Ovary (tissue), 10 donors: ENCODE measurements at places on chromosomes 7 and 10. TPM values are rescaled to one million over a fixed set of nuclear protein-coding genes. Genes with fewer than 3 reads are reported as not detected.

- no peaks in the 10 kb centered on the region for H3K27me3 ChIP-seq
- no peaks in the 10 kb centered on the region for H3K36me3 ChIP-seq
- DNase-seq: no peak
- H3K4me1 ChIP-seq: no peaks in the 10 kb centered on the region
- H3K4me3 ChIP-seq: no peak overlapping the region
Measured at GRCh38 chr10:58963101-58963534, 213.3 kb upstream of the PHYHIPL start.

DNA sequence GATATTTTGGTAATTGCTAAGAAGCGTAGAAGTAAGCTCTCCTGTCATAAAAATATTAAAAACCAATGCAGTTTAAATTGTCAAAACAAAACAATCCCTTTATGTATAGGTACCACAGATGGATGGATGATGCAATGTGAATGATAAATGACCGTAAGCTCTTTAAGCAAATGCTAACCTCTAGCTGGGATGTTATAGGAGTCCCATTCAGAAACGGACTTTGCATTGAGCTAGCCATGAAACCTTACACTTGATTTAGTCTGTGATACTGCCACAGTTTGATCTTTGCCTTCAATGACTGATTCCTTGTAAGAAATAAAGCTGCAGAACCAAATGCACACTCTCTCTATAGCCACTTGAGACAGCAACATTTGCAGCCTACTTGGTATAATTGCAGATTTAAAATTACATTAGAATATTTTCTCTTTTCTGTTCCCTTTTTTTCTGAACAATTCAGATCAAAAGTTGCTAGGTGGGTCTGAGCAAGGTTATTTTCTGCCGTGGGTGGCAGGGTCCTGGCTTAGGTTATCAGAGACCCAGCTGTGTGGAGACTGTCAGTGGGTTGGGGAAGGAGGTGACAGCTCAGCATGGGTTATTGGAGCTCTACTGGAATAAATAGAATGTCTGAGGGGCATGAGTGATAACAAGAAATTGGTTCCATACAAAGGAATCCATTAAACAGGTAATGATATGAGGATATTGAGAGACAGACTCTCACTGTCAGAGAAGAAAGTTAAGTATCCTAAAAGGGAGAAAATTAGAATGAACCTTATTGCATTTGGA, 258.8 kb upstream of the CDC14C start:
- DNase-seq: no peak
- no peaks in the 10 kb centered on the region for H3K4me1 ChIP-seq
- no peaks in the 10 kb centered on the region for H3K27me3 ChIP-seq
- H3K27ac ChIP-seq: no peak overlapping the region

ZNRF2 gene
- 24.0 TPM for total RNA-seq

TRPV5 gene
- total RNA-seq: not detected

HILPDA gene
- 69.7 TPM for total RNA-seq

FKBP9 gene
- 76.5 TPM for total RNA-seq

FGFR2 gene
- 39.5 TPM for total RNA-seq

- peak; percentile 41 for DNase-seq
- H3K4me1 ChIP-seq: peaks cover 2% of the 10 kb centered on the region
- no peaks in the 10 kb centered on the region for H3K27me3 ChIP-seq
- peak overlapping the region; percentile 26 for H3K4me3 ChIP-seq
Measured at GRCh38 chr7:22193450-22193983, 163.4 kb downstream of the RAPGEF5 start.

STEAP4 gene
- total RNA-seq: 8.1 TPM

STK31 gene
- 0.57 TPM for total RNA-seq

GRCh38 chr10:9239298-9239697, 1184.8 kb downstream of the GATA3 start:
- H3K4me1 ChIP-seq: no peaks in the 10 kb centered on the region
- H3K4me3 ChIP-seq: no peak overlapping the region
- DNase-seq: no peak
- H3K27ac ChIP-seq: no peak overlapping the region
- H3K36me3 ChIP-seq: no peaks in the 10 kb centered on the region

DNA sequence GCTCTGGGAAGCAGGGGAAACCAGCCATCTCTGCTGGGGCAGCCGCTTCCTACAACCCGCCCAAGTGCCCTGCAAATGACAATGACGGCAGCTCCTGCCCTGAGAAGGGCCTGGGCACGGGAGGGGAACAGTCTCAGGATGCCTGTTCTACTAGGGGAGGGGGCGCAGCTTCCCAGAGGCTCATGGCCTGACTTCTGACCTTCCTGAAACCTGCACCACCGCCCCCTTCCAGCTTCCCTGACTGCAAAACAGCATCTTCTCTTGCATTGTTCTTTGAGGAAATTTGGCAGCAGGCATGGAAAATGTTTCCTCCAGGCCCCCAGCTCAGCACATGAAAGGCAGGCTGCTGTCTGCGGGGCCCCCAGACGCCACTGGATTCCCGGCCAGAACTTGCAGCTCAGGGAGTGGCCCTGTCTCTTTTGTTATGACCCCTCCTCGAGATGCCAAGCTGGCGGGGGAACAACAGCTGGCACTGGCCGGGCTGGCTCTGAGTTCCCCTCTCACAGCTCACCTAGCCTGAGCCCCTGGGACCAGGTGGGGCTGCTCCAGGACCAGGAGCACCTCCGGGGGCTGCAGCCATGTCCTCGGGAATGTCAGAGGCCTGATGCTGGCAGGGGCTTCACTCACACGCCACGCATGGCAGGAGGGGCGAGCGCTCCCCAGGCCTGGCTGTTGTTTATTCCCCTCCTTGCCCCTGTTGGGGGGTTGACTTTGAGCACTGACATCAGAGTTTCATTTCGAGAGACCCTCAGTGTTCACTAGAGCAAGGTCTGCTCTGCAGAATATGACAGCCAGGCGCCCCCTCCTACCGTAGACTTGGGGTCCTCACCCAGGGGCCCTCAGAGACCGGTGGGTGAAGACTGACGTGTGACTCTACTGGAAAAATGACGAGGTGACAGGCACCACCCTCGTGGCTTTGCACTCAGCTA, 62.7 kb downstream of the CALML3 start:
- no peak for DNase-seq
- no peaks in the 10 kb centered on the region for H3K27me3 ChIP-seq
- H3K36me3 ChIP-seq: no peaks in the 10 kb centered on the region
- no peak overlapping the region for H3K27ac ChIP-seq
- no peaks in the 10 kb centered on the region for H3K4me1 ChIP-seq

- H3K4me1 ChIP-seq: no peaks in the 10 kb centered on the region
- no peak overlapping the region for H3K27ac ChIP-seq
- no peaks in the 10 kb centered on the region for H3K27me3 ChIP-seq
- H3K36me3 ChIP-seq: no peaks in the 10 kb centered on the region
- no peak for DNase-seq
- H3K4me3 ChIP-seq: no peak overlapping the region
Measured at GRCh38 chr7:45461026-45461425, 113.1 kb upstream of the ADCY1 start.
